ENCODE measurements at places on chromosomes 7 and 10. TPM values are rescaled to one million over a fixed set of nuclear protein-coding genes. Genes with fewer than 3 reads are reported as not detected.

- no peak for DNase-seq
Measured at GRCh38 chr10:17907641-17908040, 44.1 kb upstream of the SLC39A12 start.

GRCh38 chr7:134429481-134429880, 29.4 kb downstream of the AKR1B1 start:
- DNase-seq, result no peak

- no peak for DNase-seq
Measured at GRCh38 chr7:32255036-32255435, 184.8 kb upstream of the PDE1C start.

GRCh38 chr7:117683430-117684175, 189.6 kb downstream of the CTTNBP2 start:
- no peak for DNase-seq

DNA sequence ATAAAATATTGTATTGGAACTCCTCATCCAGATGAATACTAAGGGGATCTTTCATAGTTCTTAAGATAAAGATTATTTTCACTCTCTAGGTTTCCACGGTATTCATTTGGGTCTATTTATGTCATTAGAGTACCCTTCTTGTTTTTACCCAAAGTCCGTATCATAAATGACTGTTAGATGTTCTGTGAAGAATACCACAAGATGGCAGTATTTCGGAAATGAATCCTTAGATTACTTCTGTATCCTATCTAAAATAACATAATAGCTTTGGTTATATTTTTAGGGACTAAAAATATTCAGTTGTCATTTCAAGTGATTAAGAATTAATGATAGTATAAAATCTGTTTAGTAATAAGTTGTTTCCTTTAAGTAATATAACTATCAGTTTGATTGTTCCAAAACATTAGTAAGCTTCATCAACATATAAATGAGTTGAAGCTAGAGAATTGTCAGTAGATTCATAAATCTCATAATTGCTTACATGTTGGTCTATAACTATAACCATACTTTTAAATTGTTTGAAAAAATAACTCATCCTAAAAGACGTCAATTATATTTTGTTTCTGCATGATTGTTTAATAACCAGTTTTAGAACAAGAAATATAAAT, 337.5 kb upstream of the KCND2 start:
- peak; percentile 61 for DNase-seq

GRCh38 chr10:71029411-71029892, 141.1 kb upstream of the PCBD1 start:
- DNase-seq, result no peak

GRCh38 chr7:135447748-135448147, 62.2 kb downstream of the CNOT4 start:
- no peak for DNase-seq

DNA sequence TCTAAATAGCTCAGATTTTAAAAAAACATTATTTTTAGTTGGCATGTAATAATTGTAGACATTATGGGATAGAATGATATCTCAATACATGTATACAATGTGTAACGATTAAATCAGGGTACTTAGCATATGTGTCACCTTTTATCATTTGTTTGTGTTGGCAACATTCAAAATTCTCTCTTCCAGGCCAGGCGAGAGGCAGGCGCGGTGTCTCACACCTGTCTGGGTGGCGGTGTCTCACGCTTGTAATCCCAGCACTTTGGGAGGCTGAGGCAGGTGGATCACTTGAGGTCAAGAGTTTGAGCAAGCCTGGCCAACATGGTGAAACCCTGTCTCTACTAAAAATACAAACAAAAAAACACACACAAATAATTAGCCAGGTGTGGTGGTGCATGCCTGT, 151.7 kb downstream of the RTKN2 start:
- DNase-seq, result no peak

GRCh38 chr10:25683344-25683743, 250.7 kb upstream of the MYO3A start:
- DNase-seq, result no peak

- peak; percentile 76 for DNase-seq
Measured at GRCh38 chr10:95601116-95601719, 40.0 kb upstream of the SORBS1 start.

DNA sequence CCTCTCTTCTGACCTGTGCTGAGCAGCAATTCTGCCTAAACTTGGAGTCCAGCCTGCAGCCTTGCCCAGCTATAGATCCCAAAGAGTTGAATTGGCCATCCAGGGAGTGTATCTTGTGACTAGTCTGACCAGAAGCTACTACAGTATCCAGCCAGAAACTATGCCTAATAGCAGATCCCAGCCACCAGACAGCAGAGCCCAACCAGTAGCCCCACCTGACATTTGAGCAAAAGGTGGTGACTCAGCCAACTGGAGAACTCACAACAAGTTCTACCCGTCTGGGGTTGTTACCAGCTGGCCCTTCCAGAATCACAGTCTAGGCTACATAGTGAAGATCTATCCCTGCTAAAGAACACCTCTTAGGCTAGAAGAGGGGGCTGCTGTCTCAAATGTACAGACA, 315.0 kb downstream of the CRPPA start:
- DNase-seq, result no peak

GRCh38 chr10:124013916-124014315, 79.5 kb downstream of the CHST15 start:
- DNase-seq, result no peak

DNA sequence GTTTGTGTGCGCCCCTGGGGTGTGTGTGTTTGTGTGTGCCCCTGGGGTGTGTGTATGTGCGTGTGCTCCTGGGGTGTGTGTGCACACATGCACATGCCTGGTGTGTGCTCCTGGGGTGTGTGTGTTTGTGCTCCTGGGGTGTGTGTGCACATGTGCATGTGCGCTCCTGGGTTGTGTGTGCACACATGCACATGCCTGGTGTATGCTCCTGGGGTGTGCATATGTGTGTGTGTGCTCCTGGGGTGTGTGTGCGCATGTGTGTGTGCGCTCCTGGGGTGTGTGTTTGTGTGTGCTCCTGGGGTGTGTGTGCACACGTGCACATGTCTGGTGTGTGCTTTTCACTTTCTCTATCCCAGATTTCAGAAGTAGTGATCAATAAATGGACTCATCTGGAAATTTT, 321.0 kb downstream of the WDR37 start:
- DNase-seq, result no peak

- peak; percentile 82 for DNase-seq
Measured at GRCh38 chr10:3482200-3482993, 302.6 kb downstream of the KLF6 start.

DNA sequence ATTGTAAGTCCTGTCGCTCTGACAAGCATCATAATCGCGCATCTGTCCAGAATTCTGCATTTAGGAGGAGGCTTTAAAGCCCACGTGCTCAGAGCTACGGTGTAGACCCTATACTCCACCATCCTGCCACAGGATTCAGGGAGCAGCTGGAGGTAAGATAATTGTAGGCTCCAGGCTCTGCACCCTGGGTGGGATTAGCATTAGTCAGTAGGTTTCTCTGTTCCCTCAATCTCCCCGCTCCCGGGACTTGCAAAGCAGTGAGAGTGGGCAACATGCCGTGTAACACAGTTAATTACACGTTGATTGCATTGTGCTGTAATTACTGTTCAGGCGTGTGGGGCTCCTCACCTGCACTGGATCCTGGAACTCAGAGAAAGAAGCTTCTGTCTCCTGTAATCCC, 89.3 kb upstream of the CUX1 start:
- no peak for DNase-seq

- DNase-seq, result no peak
Measured at GRCh38 chr10:113754125-113754524, 2.6 kb downstream of the PLEKHS1 start.

DNA sequence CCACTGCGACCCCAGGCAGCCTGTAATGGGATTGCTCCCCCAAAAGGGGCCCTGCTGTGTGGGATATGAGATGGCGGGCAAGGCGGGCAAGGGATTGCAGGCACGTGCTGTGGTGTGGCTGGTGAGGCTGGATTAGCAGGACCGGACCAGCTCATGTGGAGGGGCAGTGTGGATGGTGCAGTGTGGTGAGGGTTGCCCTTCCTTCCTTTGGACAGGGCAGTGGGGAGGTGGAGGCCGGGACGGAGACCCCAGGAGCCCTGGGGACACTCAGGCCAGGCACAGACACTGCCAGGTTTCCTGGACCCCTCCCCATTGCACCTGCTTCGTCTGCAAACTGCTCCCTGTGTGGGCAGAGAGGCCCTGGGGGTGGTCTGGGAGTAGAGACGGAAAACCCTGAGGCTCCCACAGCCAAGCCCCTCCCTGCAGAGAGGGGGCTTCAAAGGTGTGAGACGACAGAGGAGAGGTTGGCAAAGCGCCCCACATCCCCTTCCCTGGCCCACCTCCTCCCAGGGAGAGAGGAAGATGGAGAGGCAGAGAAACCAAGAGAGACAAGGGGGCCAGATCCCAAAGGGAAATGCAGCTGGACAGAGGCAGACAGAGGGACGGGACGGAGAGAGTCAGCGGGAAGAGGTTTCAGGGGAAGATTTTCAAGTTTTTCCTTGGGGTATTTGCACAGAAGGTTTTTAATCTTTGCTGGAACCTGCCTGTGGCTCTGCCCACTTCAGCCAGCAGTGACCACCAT, 89.2 kb downstream of the MICALL2 start:
- no peak for DNase-seq

DNA sequence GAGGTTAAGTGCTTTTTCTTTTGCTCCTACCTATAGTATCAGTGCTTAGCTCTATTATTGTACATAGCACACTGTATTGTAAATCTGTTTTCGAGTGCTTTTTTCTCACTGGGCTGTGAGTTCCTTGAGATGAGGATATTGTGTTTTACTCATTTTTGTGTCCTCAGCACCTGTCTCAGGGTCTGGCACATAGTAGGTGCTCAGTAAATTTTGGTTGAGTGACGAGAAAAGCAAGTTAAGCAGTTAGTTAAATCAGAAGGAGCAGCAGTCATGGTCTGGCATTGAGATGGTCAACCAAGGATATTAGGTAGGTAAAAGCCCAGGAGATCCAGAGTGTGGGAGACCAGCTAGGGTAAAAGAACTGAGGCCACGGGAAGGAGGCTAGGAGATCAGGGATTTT, 51.2 kb downstream of the AP3M1 start:
- DNase-seq, result no peak

Gene FKBP6
- total RNA-seq, result not detected

Gene DOCK4
- total RNA-seq, result 29.7 TPM

Gene CDHR1
- 1.7 TPM for total RNA-seq
